Dermis blood vessel endothelial cell (primary cell): ENCODE measurements at places on chromosomes 1 and 21.

- DNase-seq = no peak
Observed at GRCh38 chr1:54812801-54813484, 11.8 kb upstream of the TTC22 start.

GRCh38 chr1:210709701-210710100 lies 381.0 kb downstream of the HHAT start:
- DNase-seq = no peak

GRCh38 chr1:52665006-52665941 lies 32.3 kb downstream of the SHISAL2A start:
- no peak for DNase-seq

DNA sequence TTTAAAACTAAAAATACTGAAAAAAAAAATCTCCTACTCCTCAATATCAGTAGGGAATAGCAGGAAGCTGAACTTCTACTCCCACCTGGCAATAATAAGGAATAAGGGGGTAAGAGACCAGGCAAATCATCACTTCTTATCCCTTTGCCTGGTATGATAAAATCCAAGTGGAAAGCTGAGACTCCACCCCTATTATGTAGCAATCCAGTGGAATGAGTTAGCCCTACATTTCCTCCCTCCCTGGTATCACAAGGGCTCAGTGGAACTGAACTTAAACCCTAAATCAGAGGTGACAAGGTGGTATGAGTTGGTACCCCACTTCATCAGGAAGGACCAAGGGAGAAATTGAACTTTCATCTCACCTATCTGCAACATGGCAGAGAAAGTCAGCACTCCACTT lies 25.7 kb downstream of the TRIM33 start:
- no peak for DNase-seq

DNA sequence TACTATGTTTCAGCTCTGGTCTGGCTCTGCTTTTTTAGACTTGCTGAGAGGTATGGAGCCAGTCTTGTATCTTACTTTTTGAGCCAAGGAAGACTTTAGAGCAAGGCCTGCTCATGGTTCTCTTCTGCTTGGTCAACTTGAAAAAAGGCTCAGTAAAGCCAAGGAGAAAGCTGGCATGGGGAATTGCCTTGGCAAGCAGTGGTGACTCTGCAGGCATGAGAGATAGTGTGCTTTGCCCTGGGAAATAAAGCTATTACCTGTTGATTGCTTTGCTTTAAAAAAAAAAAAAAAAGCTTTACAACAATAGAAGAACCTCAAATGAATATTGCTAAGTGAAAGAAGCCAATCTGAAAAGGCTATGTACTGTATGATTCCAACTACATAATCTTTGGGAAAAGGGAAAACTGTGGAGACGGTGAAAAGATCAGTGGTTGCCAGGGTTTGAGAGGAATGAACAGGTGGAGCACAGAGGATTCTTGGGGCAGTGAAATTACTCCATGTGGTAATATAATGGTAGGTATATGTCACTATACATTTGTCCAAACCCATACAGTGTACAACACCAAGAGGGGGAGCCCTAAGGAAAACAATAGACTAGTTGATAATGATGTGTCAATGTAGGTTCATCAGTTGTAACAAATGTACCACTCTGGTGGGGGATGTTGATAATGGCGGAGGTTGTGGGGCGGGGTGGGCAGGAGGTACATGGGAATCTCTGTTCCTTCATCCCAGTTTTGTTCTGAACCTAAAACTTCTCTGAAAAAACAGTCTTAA lies 87.6 kb downstream of the HMCN1 start:
- no peak for DNase-seq

GRCh38 chr1:234515411-234515810 lies 36.4 kb upstream of the TARBP1 start:
- DNase-seq = no peak

GRCh38 chr1:246788895-246789338 lies 64.7 kb downstream of the SCCPDH start:
- DNase-seq = peak; percentile 21

DNA sequence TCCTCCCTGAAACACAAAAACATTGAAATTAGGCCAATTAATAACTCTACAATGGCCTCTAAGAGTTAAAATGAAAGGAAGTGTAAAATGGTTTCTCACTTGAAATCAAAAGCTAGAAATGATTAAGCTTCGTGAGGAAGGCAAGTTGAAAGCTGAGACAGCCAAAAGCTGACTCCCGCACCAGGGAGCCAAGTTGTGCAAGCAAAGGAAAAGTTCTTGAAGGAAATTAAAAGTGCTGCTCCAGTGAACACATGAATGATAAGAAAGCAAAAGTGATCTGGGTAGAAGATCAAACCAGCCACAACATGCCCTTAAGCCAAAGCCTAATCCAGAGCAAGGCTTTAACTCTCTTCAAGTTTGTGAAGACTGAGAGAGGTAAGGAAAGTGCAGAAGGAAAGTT lies 22.8 kb downstream of the CYYR1 start:
- peak; percentile 13 for DNase-seq

GRCh38 chr1:78333502-78333901 lies 157.3 kb upstream of the PTGFR start:
- peak; percentile 43 for DNase-seq

GRCh38 chr1:117388328-117388727 lies 21.1 kb downstream of the MAN1A2 start:
- DNase-seq = no peak

DNA sequence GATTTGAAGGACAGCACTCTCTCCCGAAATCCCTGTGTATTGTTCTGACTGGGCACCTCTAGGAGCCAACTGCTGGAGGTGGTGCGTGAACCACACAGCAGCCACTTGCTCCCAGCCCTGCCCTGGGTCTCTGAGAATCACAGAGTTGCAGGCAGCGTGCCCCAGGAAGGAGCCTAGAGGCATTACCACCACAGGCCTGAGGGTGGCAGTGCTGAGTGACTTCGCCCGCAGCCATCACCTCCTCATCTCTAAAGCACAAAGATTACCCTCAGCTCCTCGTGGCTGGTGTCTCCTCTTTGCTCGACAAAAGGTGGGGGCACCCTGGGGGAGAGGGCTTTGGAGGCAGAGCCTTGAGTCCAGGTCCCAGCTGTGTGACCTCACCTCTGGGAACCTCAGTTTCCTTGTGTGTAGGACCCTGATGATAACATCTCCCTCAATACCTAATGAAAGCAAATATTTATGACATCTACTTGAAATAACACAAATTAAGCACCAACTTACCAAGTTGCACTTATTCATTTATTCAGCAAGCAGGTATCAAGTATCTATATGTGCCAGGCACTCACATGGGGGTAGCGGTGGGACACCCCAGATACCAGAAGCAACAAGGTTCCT lies 86.3 kb downstream of the VWA5B1 start:
- peak; percentile 70 for DNase-seq

DNA sequence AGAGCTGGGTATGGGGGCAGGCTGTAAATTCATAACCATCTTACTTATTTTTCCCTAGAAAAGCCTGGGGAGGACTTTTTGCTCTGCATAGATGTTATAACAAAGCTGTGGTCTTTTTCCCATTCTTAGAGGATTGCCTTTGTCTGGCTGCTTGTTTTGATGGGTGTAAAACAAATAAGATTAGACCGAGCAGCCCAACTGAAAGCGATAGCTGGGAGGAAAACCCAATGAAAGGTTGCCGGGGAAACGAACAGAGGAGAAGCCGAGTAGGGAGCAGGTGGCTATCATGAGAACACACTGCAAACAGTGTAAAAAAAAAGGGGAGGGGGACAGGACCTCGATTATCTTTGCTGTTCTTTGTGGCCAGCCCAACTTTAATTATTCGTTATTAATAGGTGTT lies 1.9 kb downstream of the ELAVL4 start:
- no peak for DNase-seq

DNA sequence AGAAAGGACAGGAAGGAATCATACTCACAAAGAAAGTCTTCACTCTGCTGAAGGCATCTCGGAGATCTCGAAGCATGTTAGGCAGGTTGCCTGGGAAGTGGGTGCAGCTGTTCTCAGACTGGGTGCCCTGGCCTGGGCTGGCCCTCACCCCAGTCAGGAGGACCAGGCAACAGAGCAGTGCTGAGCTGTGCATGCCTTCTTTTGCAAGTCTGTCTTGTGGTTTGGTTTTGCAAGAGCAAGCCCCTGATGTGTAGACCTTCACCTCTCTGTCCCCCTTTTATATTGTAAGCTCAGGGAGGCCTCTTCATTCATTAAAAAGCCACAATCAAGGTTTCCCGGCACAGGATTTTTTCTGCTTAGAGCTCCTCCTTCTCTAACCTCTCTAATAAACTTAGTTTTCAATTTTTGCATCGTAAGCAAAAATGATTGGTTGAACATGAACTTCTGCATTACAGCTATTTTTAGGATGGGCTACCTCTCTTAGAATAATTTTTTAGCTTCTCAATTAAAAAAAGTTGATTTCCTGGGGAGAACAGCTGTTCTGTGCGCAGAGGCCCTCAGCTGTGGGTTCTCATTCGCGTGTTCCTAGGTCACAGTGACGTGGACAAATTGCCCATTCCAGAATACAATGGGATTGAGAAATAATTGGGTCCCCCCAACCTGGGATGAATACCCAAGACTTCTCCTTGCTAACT lies at the start of gene IL10:
IL10 (minus strand) TSS at position 252 of the 695 bp plus-strand sequence; CDS start at position 193, 59 bp downstream.
- DNase-seq = no peak

- DNase-seq = no peak
Observed at GRCh38 chr1:78003070-78003746, 1.5 kb upstream of the DNAJB4 start.

DNA sequence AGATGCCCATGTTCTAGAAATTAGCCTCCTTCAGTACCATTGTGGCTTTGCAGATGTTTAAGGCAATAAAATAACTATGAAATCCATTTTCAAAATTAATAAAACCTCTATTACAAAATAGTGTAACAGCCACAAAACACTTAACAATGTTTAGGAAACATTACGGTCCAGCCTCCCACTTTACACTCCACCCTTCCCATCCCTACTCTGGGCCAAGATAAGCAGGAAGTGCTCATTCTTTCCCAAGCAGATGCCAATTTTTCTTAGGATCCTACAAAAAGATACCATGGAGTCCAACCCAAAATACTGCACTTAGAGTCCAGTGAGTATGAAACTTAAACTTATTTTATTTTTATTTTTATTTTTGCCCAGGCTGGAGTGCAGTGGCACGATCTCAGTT lies 150.8 kb downstream of the NR5A2 start:
- peak; percentile 53 for DNase-seq

- DNase-seq = peak; percentile 92
Observed at GRCh38 chr1:192951691-192952460, 107.3 kb downstream of the UCHL5 start.

DNA sequence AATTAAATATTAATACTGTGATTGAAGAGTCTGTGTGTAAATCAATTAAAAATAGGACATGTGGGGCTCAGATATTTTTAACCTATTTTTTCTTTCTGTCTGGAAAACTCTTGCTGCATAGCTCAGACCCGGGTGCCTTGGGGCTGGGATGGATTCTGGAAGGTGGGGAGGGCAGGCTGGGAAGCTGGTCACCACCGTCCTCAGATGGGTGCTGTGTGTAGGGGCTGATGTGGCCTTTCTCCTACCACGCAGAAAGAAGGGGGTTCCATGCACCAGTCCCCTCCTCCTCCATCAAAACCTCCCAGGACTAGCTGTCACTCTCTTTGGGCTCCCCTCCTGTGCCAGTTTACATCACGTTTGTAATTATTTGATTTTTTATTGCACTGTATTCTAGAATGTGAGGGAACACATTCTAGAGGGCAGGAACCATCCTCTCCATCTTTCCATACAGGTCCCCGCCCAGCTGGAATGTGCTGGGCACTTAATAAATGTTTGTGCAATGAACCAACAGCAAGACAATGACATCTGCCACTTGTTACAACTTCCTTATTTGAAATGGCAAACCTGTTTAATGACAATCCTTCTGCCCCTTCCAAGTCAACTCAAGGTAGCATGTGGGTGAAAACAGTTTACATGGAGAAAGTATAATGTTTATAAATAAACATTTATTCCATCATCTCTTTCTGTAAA lies 104.3 kb downstream of the EDEM3 start:
- DNase-seq = no peak

DNA sequence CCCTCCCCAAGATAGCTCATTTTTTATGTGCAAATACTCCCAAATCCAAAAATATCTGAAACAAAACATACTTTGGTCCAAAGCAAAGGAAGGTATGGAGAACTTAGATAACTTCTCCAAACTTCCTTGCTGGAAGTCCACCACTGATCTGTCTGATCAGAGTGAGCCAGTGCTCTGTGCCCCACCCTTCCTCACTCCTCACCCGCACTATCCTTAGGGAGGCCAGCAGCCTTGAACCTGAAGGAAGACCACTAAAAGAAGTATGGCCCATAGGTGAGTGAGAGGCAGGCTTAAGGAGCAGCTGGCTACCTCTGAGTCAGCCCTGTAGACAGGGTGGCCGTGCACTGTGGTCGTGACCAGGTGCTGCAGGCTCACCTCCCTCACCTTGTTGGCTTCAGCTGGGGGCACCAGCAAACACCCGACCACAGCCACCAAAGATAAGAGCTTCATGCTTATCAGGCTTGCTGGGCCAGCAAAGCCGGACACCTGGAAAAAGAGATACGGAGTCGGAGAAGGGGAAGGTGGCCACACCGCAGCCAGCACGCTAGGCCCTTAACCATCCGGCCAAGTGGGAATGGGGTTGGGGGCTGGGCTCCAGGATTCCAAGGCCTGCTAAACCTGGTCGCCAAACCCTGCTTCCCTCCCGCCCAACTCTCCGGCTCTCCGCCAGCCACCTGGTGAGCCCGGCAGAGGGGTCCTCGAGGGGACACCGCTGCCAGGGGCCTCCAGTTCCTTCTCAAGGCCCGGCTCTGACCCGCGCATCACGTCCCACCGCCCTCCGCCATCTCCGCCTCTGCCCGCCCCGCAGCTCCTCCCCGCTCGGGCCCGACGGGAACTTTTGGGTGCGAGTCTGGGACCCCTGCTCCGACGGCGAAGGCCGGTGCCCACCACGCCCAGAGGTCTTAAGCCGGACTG lies 543 bp downstream of the TMEM9 start:
- DNase-seq = no peak

DNA sequence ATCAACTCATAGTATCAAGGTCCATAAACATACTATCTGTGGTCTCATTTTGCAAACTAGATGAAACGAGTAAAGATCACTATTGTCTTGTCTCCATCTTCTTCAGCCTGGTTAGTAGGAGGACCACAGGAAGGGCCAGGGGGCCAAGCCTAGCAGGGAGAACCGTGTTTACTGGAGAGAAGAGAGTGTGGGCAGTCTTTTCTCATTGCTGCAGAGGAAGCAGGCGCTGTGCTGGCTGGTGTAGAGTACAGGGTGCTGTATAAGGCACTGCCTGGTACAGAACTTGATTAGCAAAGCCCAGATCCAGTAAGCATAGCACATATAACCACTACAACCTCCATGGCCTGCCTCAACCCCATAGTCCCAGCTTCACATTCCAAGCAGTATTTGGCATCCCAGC lies 10.0 kb upstream of the B4GALT3 start:
- DNase-seq = no peak

DNA sequence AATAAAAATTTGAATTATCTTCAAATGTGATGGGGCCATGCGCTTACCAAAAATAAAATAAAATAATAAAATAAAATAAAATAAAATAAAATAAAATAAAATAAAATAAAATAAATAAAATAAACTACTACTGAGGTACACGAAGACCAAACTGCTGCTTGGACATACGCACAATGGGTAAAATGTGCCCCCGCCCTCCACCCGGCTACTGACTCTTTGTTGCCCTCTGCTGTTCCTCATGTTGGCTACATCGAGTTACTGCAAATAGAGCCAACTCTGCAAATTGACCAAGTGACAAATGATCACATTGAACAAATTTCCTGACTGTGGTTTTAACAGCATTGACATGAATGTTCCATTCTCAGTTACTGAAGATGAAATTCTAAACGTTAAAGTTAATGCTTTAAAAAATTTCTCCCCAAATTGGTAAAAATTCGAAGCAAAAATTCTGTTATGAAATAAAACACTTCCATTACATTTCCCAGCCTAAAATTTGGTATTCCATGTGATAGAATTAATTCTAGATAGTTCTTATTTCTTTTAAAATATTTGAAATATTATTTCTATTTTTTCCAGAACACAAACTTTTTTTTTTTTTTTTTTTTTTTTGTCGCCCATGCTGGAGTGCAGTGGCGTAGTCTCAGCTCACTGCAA lies 18.8 kb upstream of the MAP1LC3C start:
- DNase-seq = peak; percentile 71
